ENCODE measurements at places on chromosomes 7 and 10.

- DNase-seq, result no peak
These were observed 325.4 kb downstream of the GLRX3 start for GRCh38 chr10:130461631-130462030.

DNA sequence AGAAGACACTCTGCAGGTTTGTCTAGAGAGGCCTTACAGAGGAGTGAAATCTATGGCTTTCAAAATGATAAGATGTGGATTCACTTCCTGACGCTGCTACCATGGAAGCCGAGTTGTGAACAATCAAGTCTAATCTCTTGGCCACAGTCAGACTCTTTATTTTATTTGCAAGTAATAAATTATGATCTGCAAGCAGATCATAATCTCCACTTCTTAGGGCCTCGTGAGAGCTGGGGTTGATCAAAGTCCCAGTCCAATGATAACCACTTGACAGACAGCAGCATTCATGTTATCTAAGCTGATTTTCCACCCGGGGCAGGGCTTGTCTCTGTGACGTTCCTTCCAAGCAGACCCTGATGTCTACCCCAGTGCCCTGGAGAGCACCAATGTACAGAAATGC, 776.4 kb upstream of the AUTS2 start:
- DNase-seq, result no peak

DNA sequence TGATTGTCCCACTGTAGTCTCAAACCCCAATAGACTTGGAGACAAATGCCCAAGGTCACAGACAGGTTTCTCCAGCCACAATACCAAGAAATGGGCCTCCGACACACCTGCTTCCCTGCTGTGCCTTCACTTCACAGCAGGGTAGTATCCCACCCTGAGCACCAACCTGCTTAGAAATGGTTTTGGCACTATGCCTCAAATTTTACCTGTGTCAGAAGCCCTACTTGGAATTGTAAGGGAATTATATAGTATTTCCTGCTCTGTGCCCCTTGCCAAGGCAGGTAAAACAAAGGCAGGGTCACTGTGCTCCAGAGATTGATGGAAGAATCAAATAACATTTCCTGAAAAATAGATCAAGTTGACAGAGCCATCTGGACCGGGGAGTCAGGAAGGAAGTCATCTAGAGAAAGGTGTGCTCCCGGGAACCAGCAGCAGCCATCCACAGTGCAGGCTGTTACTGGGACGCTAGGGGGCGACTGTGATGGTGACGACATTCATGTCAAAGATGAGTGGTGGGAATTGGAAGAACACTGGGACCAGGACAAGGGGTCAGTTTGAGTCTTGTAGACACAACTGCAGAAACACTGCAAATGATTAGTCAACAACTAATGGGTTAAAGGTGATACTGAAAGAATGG, 117.8 kb upstream of the AKR1E2 start:
- DNase-seq, result no peak

- no peak for DNase-seq
These were observed 307.6 kb upstream of the PHYHIPL start for GRCh38 chr10:58868736-58869435.

DNA sequence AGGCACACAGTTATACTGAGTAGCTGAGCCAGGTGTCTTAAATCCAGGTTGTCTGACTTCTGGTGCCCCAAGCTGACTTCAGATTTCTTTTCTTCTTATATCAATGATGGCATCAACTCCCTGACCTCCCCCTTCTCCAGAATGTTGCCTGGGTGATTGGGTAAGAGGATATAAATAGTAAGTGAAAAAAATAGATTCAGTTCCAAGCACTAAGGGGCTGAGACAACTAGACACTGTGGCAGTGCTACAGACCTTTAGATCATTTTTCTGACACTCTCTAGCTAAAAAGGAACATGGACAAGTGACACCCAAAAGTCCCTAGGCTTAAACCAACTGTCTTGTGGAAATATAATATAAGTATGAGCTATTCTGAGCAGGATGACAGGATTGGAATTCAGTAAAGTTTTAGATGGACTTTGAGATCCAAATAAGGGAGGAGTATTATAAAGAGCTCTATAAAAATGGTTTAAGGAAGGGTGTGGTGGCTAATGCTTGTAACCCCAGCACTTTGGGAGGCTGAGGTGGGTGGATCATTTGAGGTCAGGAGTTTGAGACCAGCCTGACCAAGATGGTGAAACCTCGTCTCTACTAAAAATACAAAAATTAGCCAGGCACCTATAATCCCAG, 589.1 kb upstream of the GALNT17 start:
- no peak for DNase-seq

GRCh38 chr10:43211030-43211429, 55.8 kb downstream of the RASGEF1A start:
- DNase-seq, result no peak

- no peak for DNase-seq
These were observed at the start of gene COL26A1 for GRCh38 chr7:101362334-101363195. Gene COL26A1 (plus strand): TSS chr7:101362875. CDS start chr7:101363033, 158 bp downstream.

- no peak for DNase-seq
These were observed 174.9 kb downstream of the LRMDA start for GRCh38 chr10:75606203-75606779.

GRCh38 chr7:2040893-2041270, 191.9 kb downstream of the MAD1L1 start:
- no peak for DNase-seq

DNA sequence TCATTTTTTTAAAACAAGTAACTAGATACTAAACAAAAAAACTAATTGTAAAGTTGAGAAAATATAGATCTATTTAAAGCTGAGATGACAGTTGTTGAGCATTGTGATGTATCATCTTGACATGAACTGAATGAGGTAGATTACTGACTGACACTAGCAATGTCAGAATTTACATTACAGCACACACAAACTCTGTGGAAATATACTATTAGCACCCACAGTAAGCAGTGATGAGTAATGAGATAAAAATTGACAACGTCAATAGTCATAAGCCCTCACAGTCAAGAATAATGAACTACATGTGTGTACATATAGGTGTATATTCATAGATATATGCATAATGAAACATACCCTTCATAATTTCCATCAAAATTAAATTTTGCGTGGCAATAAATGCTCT, 368.4 kb downstream of the TFEC start:
- DNase-seq, result no peak

GRCh38 chr7:148031811-148032210, 558.8 kb upstream of the C7orf33 start:
- DNase-seq, result no peak

DNA sequence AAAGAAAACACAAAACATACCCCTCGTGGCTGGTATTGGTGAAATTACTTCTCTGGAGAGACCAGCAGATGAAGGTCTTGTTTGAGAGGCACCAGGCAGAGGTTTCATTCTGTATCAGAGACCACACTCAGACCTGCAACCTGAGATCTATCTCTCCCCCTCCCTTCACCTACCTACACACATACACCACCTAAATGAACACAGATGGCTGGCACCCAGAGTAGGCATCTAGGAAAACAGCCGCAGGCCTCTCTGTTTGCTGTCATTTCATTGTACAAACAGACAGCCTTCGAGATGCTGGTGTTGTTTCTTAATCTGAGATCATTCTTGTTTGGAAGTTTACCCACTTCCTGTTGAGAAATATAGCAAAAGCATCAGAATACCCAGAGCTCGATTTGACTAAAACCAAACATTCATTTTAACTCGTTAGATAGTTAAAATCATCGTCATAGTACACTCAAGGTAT, 173.9 kb upstream of the SLC25A13 start:
- no peak for DNase-seq
